Activated T-helper 2 cell treated with anti-CD3 and anti-CD28 coated beads, Interferon-gamma antibody, Interleukin-2, Interleukin-4, amounts not matched to agents 10 μg/mL and 5 μg/mL and 100 μg/mL, durations not matched to agents 14 hours and 24 hours and 36 hours (primary cell): ENCODE measurements at places on chromosomes 1 and 21. TPM values are rescaled to one million over a fixed set of nuclear protein-coding genes. Genes with fewer than 3 reads are reported as not detected.

GRCh38 chr1:225973158-225973557, 26.0 kb downstream of the SDE2 start:
- no peak for DNase-seq

DNA sequence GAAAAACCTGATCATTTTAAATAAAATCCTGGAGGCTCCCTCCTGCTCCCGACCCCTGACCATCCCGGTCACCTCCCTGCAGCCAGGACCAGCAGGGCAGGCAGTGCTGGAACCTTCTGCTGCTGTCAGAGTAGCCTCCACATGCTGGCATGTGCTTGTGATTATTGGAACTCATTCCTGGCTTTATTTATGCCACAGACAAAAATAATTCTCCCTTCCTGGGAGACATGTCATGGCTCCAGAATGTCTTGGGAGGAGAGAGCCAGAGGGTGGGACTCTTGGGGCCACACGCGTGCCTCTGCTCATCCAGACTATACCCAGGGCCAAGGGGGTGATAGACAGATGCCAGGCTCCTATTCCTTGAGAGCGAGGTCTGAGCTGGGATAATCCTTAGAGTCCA, 183.6 kb upstream of the RAB4A start:
- DNase-seq, result no peak

- no peak for DNase-seq
Measured at GRCh38 chr1:201903135-201903534, 14.4 kb downstream of the SHISA4 start.

DNA sequence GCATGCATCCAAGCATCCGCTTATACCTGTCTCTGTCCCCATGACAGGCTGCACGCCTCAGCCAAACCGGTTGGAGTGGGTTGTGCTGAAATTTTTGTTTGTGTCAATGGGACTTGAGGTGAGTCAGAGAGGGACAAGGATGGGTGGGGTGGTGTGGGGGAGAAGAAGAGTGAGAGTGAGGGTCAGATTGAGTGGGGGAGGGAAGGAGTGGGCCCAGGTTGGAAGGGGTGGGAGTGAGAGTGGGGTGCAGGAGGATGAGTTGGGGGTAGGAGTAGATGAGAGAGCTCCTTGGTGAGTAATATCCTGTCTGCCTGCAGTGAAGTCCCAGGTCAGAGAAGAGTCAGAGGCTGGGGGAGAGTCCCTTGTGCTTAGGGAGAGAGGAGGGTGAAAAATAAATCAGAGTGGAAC, 3.3 kb upstream of the NECTIN4 start:
- no peak for DNase-seq

- DNase-seq, result no peak
Measured at GRCh38 chr1:169681140-169681539, 30.3 kb downstream of the SELL start.

- DNase-seq, result no peak
Measured at GRCh38 chr1:58409890-58410289, 136.6 kb downstream of the OMA1 start.

- no peak for DNase-seq
Measured at GRCh38 chr21:44439211-44439600, 16.1 kb upstream of the LRRC3 start.

DNA sequence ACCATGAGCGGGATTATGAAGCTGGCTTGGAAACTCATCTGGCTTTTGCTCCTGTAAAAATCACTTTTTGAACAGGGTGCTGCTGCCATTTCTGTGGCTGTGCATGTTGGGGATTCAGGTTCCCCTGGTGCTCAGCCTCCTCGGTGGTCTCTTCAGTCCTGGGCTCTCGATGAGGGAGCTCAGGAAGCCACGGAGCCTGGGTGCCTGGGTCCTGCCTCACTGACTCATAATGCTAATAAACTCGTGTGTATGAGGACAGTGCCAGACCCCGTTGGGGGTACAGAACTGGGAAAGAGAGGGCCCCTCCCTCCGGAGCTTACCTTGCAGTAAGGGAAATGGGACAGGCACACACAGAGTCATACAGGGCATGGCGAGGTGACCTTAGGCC, 5.8 kb downstream of the COQ8A start:
- no peak for DNase-seq

- DNase-seq, result no peak
Measured at GRCh38 chr1:8862528-8862927, 16.0 kb downstream of the ENO1 start.

Gene KRTAP10-6
- not detected in 2 replicates for total RNA-seq

Gene NUDC
- total RNA-seq, result 133 and 134 TPM in 2 replicates

- DNase-seq, result no peak
Measured at GRCh38 chr1:11156963-11157362, 32.2 kb upstream of the ANGPTL7 start.

Gene RNPC3
- 15.9 and 19.3 TPM in 2 replicates for total RNA-seq

- no peak for DNase-seq
Measured at GRCh38 chr1:180280617-180281016, 50.6 kb downstream of the LHX4 start.

Gene COG2
- 36.9 and 38.8 TPM in 2 replicates for total RNA-seq

- DNase-seq, result no peak
Measured at GRCh38 chr1:228416217-228416933, at the start of gene TRIM17. TRIM17 (minus strand) TSS chr1:228416861; CDS start chr1:228415072, 1,789 bp downstream.

DNA sequence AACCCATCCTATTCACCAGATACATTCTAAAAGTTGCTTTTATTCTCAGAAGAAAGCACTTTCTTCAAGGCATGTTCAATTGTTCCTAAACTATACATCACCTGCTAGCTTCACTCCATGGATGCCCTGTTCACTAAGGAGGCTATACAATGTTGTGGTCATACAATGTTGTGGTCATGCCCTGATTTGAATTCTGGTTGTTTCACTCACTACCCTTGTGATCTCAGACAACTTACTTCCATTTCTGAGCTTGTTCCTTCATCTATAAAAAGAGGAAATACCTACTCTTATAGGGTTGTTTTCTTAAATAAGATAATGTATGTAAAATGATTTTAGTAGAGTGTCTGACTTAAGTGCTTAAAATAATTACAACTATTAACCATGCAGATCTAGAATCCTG, 19.7 kb downstream of the EDEM3 start:
- no peak for DNase-seq

Gene KIF17
- total RNA-seq, result 0.09 TPM in 1 of 2 replicates, not detected in the other

Gene ST6GALNAC3
- total RNA-seq, result 0.53 TPM in 1 of 2 replicates, not detected in the other

DNA sequence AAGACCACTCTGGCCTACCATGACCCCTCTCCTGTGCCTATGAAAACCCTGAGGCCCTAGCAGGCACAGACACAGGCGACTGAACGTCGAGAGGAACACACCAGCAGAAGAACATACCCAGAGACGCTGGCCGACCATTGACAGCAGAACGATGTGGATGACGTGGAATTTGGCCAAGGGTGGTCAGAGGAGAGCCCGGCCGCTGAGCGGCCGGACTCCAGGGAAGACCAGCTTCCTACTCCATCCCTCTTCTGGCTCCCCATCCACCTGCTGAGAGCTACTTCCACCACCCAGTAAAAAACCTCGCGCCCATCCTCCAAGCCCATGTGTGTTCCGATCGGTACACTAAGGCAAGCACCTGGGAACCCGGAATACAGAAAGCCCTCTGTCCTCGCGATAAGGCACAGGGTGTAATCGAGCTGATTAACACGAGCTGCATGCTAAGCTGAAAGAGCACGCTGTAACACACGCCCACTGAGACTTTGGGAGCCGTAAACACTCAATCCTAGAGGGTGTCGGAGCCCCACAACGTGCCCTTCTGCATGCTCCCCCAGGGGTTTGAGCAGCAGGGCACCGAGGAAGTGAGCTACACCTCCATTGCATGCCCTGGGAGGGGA, 150.3 kb downstream of the CENPF start:
- no peak for DNase-seq
